T follicular helper cell (primary cell): ENCODE measurements at places on chromosomes 16 and 17.

GRCh38 chr17:80219763-80220053 lies 425 bp downstream of the SGSH start:
- no peak for DNase-seq

GRCh38 chr17:72691017-72691416 lies 401.5 kb downstream of the SLC39A11 start:
- no peak for DNase-seq

- DNase-seq: no peak
Measured at GRCh38 chr17:66863820-66864219, 28.9 kb downstream of the CACNG5 start.

DNA sequence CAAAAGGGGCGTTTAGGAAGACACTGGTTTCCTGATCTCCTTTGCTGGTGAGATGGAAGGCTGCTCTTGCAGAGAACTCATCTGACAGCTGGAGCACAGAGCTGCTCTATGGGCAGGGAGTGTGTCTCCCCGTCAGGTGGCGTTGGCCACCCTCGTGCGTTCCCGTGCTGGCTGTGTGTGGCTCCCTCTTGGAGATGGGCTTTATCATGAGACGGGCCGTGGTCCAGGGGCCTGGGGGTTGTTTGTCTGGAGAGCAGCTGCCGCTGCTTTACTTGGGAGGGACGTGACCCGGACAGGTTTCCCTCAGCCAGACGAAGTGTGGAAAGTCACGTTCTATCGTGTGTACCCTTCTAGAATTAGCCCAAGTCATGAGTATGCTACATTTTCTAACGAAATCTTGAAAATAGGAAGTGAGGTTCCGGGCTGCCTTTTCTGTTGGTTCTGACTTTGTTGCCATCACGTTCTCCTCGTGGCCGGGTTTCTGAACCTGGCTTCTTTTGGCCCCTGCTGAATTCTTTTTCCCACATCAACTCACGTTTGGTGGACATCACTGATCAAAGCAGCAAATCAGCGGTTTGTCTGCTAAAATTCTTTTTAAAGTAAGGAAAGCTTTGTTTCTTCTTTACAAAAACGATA lies 105.6 kb upstream of the CHMP6 start:
- no peak for DNase-seq

DNA sequence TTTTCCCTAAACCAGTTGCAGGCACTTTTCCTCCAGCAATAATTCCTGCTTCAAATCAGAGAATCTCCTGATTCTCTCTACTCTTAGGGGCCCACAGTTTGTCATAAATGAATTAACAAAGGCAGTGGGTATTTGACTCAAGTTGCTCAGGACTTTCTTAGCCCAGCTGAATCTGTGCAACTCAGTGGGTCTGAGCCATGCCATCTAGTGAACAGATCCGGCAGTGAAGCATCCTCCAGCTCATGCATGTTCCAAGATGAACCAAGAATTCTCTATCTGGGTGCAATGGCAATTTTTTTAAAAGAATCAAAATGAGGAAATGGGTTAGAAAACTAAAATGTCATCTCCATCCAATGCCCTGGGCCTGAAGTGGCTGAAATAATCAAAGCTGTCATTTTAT lies 575.2 kb upstream of the CDH11 start:
- DNase-seq: no peak

DNA sequence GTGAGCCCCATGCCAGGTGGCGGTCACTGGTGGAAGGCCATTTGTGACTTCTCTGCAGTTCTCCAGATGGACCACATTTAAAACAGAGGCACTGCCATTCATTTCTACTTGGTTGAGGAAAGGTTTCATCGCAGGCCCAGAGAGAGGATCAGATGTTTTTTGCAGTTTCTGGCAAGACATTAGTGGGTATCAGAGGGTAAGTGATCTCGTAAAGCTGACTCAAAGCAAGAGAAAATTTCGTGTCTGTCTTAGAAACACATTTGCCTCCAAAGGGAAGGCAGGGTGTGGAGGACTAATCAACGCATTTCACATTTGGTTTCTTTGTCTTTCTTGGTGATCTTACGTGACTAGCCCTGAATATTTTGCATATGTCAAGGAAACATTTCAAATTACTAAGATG lies 81.8 kb downstream of the PRKCB start:
- no peak for DNase-seq

DNA sequence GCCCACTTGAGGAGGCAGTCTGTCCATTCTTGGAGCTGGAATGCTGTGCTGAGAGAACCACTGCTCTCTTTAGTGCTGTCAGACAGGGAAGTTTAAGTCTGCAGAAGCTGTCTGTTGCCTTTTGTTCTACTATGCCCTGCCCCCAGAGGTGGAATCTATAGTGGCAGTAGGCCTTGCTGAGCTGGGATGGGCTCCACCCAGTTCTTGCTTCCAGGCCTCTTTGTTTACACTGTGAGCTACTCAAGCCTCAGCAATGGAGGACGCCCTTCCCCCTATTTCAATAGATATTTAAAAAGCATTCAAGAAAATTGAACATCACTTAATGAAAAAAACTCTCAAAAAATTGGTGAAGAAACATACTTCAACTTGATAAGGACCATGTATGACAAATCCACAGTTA lies 313.5 kb downstream of the PHKB start:
- DNase-seq: no peak

- DNase-seq: no peak
Measured at GRCh38 chr16:47320546-47321310, 140.1 kb downstream of the ITFG1 start.

- no peak for DNase-seq
Measured at GRCh38 chr17:58693751-58694150, 1.3 kb downstream of the RAD51C start.

GRCh38 chr17:20954794-20955193 lies 88.0 kb downstream of the USP22 start:
- no peak for DNase-seq

- DNase-seq: no peak
Measured at GRCh38 chr16:4303973-4304372, 11.9 kb upstream of the GLIS2 start.
